ACHN (cell line): ENCODE measurements at places on chromosomes 5 and 9.

DNA sequence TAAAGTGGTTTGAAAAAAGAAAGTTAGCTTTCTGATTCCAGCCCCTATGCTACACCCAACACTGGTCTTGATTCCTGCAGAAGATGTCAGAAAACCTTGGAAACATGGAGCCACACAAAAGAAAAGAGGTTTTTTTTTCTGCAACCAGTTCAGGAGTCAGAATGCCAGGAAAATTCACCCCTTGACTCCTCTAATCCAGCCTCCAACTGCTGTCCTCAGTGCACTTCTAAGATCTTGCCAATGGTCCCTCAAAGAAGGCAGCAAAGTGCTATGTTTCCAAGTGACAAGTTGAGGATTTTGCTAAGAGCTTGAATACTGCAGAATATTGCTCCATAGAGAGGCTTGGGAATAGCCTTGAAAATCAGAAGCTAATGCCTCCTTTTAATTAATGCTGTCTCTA is 110.2 kb downstream of the TRIM32 start:
- no peak for DNase-seq

DNA sequence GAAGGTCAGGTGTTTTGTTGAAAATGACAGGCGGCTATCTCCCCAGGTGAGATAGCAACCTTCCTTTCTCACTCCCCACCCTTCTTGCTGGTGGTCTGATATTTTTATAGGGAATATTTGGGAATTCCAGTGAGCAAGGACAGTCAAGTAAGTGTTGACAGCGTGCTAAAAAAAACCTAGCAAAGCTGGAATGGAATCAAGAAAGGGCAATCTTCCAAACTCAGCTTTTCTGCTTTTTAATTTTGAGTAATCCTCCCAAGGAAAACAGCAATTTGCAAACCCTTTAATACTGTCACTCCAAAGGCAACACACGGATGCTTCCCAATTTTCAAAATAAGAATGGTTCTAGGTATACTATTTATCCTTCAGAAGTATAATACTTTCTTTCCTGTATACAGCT is 143.7 kb upstream of the PCA3 start:
- no peak for DNase-seq

DNA sequence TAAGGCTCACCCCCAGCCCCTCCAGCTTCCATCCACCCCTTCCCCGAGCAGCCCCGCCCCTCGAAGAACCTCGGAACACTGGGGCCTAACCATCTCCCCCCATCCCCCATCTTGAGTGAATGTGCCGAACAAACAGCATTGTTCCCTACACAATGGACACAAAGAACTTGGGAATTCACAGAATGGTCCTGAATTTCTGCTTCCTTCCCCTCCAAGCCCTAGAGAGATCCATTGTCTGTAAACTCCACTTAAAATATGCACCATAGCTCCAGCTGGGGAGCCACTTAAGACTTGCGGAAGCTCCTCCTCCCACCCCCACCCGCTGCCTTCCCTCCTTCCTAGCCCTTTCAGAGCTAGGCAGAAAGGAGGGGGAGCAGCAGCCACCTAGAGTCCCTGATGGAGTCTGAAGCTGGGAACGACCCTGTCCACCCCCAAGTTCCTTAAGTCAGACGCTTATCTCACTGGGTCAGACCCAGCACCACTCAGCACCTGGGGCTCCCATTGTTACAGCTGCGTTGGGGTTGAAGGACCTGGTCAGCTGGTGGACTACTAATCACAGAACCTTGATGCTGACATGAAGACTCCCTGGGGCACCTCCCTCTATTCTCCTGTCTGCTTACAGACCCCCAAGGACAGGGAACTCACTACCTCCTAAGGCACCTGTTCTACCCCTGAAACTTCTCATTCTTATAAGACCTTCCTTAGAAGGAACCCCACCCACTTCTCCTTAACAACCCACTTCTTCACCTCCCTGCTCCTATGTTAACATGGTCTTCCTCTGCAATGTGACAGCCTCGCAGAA is 61.4 kb downstream of the PCDH1 start:
- DNase-seq: no peak

- no peak for DNase-seq
These were observed 19.8 kb downstream of the JADE2 start for GRCh38 chr5:134545070-134545868.

DNA sequence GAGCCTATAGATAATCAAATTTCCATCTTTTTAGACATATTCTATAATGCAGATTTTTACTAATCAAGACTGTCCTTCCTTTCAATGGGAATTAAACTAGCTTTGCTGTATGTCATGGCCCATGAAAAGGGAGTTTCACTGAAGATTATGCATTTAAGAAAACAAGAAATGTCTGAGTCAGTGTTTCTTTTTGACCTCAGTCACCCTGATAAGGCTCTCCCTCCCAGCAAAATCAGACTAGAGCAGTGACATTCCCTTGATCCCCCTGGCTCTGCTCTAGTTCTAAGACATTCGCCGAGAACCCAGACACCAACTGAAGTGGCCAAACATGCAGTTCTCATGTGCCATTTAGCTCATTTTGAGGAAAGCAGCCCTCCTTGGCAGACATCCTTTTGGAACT is 442.0 kb downstream of the ACTL7B start:
- no peak for DNase-seq

DNA sequence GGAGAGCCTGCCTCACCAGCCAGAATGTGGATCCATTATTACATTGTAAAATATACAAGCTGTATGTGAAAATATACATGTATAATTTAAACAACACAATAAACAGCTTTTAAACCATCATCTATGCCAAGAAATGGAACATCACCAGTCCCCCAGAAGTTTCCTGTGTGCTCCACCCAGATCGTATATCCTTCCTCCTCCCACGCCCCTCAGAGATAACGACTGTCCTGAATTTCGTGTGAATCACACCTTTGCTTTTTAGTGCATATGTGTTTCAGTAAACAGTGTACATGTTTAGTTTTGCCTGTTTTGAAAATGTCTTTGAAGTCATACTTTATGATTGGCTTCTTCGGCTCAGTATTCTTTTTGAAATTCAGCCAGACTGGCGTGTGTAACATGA is 134.6 kb upstream of the MYO10 start:
- DNase-seq: no peak

DNA sequence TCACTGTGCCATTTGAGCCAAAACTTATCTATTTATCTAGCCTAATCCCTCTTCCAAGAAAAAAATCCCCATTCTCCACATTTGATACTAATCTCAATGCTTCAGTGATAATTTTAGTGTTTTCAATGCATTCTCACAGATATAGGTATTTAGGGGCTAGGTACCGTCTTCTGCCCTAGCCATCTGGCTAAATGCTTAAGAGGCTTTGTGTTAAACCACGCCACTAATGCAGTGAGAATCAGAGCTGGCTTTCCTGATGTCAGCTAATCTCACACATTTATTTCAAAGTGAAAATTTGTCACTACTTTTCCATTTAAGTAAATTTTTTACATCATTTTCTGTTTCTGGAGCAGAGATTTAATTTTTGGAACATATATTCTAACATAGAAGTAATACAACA is 479.7 kb downstream of the MAN2A1 start:
- no peak for DNase-seq

DNA sequence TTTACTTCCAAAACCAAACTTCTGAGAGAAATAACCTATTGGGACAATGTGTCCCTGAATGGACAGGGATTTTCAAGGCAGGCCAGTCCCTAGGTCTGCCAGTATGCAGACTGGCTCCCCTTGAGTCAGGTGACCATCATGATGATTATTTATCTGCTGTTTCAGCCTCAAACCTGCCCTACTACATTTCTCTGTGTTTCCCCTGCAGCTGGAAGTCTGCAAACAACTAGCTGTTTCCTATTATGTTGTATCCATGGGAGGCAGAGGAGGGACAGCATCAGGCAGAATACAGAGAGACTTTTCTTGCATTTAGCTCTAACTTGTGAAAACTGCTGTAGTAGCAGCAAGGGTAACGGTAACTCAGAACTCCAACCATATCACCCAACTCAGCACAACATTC is 36.2 kb upstream of the IFNK start:
- no peak for DNase-seq
